Activated CD8-positive, alpha-beta memory T cell treated with anti-CD3 and anti-CD28 coated beads for 24 hours (primary cell): ENCODE measurements at places on chromosomes 4 and X.

DNA sequence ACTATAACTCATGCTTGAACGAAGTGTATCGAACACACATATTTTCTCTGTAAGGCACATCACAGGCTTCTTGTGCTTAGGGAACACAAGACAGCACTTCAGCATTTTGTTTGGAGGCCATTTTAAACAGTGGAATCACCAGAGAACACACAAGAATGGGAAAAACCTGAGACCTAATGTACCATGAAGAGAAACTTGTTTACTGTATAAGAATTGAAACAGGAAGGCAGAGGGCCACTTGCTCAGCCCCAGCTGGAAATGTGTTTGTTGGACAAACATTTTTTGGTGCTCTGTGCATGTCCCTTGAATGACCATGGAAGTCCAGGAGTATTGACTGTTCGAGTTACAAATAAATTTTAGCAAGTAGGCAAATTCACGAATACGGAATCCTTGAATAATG, 47.5 kb downstream of the RAPGEF2 start:
- DNase-seq: no peak

GRCh38 chr4:17787315-17787714, 5.9 kb upstream of the FAM184B start:
- DNase-seq: no peak

DNA sequence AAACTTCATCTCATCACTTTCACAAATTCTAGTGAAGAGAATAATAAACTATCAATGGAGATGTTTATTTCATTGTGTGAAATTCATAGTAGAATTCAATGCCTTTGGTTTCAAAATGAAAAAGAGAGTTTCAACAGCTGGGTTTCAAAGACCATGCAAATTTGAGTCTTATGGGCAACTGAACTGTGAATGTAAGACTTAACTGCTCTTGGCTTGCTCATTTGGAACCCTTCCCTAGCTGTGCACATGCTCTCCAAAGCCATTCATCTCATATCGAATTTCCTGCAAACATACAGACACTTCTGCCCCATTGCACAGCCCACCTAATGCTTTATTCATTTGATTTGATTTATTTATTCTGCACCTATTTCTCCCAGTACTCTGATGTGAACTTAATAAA, 154.5 kb downstream of the GRXCR1 start:
- no peak for DNase-seq

- no peak for DNase-seq
Observed at GRCh38 chr4:15982842-15983524, 20.0 kb upstream of the FGFBP2 start.

GRCh38 chrX:72568406-72569092, 4.1 kb downstream of the HDAC8 start:
- no peak for DNase-seq

GRCh38 chr4:128388352-128388630, 100.7 kb upstream of the PGRMC2 start:
- DNase-seq: no peak

- DNase-seq: no peak
Observed at GRCh38 chrX:17725181-17725580, 12.1 kb upstream of the SCML1 start.

DNA sequence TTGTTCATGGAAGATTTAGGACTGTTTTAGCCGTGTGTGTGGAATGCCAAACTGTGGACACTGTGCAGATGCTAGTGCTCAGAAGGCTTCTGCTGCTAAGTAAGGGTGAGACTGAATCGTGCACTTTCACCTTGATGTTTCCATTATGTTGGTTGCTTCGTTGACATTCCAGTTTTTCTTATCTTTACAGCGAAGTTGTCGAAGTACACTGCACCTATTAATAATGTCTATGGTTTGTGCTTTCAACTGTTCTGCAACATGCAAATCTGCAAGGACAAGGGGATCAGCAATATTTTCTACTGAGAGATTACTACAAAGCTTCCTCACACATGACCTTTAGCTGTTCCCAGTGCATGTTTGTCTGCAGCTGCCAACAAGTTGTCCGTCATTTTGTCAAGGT, 67.7 kb downstream of the UGT2A3 start:
- no peak for DNase-seq

DNA sequence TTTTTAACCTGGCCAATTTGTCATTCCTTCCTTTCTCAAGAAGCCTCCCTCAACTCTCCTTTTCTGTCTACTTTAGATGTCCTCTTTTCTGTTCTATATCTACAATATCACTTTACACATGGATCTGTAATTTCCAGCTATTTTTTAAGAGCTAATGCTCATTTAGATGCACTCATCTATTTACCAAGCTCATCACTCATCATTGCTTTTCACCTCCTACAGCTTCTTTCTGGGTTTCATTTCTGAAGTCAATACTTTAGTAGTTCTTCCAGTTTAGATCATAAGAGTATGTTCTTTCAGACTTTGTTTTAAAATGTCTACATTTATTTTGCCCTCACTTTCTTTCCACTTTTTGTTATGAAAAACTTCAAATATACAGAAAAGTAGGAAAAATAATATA, 466.9 kb downstream of the MID1IP1 start:
- no peak for DNase-seq

DNA sequence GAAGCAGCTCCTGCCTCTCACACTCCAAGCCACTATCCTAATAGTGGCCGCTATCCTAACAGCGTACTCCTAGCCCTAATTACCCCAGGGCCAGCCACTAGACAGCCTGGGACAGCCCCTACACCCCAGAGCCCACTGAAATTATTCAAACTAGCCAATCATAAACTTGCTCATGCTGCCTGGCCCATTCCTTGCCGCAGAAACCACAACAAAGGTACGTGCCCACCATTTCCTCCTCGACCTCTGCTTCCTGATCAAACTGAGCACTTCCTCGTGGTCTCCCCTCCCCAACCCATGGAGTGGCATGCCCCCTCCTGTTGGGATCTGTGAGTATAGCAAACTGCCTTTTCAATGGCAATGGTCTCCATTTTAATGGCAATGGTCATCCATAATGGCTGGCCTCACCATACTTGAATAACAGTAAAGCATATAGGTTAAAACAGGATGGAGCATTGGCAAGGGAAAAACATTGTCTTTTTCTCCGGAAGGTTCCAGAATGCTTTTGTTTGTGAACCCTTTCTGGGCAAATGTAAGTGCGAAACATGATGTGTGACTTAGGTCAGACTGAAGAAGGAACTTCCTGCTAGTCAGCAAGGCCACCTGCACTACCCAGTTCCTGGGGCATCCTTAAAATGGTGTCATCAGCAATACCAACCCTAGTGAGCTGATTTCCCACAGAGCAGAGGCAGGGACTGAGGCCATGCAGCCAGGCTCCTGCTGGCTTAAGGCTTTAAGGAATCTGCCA, 107.1 kb upstream of the ATP6AP2 start:
- DNase-seq: no peak

- DNase-seq: no peak
Observed at GRCh38 chr4:174119830-174120229, 163.6 kb downstream of the FBXO8 start.

GRCh38 chrX:146863566-146863965, 49.0 kb upstream of the CXorf51A start:
- DNase-seq: no peak

DNA sequence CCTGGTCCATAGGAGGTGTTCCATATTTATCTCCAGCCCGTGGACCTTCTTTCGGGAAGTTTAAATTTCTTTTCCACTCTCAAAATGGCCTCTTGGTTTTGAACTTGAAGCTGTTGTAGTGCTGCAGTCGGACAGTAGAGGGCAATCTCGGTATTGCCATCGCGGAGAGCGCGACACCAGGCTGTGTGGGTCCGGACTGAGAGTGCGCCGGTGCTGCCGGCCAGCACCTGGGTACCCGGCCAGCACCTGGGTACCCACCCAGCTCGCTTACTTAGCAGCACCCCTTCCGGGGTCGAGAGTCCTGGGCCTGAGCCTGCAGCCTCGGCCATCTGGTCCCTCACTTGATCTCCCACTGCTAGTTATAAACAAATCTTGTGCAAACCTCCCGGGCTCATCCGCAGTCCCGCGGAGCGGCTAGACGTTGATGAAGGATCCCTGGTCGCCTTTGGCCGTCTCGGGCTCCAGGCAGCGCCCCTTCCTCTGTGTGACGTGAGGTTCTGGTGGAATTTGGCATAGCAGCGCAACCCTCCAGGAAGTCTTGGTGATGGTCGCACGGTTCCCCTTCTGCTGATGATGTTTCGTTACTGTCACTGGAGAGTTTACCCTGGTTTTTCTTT, 18.0 kb downstream of the FAM9A start:
- DNase-seq: peak; percentile 70

- no peak for DNase-seq
Observed at GRCh38 chr4:152168987-152169616, 366.8 kb downstream of the FBXW7 start.

DNA sequence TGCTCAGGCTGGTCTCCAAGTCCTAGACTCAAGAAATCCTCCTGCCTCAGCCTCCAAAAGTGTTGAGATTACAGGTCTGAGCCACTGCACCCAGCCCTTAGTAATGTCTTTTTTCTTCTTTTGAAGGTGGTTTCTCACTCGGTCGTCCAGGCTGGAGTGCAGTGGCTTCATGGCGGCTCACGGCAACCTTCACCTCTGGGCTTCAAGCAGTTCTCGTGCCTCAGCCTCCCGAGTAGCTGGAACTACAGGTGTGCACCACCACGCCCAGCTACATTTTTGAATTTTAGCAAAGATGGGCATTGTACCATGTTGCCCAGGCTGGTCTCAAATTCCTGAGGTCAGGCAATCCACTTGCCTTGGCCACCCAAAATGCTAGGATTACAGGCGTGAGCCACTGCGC, 32.3 kb upstream of the ASMTL start:
- peak; percentile 49 for DNase-seq

DNA sequence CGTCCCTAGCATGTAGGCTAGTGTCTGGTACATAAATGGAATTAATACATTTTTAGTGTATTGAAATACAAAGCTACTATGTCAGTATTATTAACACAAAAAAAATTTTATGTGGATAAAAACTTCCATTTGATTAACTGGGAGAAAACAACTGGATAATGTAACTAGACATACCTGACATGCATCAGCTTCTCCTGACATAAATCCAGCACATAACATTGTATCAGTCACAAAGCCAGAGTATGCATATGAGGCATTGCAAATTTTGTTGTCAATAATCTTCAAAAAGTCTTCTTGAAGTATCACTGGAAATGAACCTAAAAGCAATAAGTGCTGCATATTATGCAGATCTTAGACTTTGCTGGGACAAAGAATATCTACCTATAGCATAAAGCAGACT, 16.9 kb downstream of the TMPRSS11B start:
- no peak for DNase-seq

GRCh38 chrX:93419642-93420041, 253.7 kb downstream of the NAP1L3 start:
- no peak for DNase-seq

GRCh38 chrX:10447564-10448214, 172.7 kb downstream of the MID1 start:
- no peak for DNase-seq
